ENCODE measurements at places on chromosomes 2 and 18. TPM values are rescaled to one million over a fixed set of nuclear protein-coding genes. Genes with fewer than 3 reads are reported as not detected.

The RBBP8 gene
- 45.7 TPM for total RNA-seq

The CCDC88A gene
- 388 TPM for total RNA-seq

DNA sequence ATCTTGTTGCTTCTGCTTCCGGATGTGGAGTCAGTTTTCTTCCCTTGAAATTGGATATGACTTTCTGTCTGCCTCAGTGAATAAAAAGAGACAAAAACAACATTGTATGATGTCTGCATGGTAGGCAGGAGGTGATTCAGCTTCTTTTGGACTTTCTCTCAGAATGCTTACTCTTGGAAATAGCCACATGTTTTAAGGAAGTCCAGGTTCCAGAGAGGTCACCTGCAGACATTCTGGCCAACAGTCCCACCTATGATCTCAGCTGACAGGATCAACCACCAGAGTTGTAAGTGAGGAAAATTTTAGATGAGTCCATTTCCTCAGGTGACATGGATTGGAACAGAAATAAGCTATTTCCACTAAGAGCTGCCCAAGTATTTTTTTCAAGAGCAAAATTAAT, 508.7 kb upstream of the FAM98A start:
- DNase-seq: no peak

DNA sequence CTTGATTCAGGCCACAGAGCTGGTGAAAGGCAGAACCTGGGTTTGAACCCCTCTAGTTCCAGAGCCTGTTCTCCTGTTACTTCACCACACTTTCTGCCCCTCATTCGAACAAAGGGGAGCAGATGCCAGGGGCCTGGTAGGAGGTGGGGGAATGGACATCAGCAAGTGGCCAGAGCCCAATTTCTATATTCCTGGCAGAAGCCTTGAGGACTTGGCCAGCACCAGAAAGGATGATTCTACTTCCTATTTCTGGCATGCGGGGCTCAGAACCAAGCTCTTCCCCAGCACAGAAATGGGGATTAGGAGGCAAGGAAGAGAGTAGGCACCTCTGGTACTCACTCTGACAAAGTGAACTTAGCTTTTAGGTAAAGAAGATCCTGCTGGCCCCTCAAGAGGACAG, 49.3 kb downstream of the ADD2 start:
- no peak for DNase-seq

Data from occipital lobe (tissue), 3 donors.